Activated CD4-positive, alpha-beta memory T cell treated with anti-CD3 and anti-CD28 coated beads, Interleukin-2, amount 10 ng/mL, durations not matched to agents 7 days and 5 days (primary cell): ENCODE measurements at places on chromosomes 13 and 19. TPM values are rescaled to one million over a fixed set of nuclear protein-coding genes. Genes with fewer than 3 reads are reported as not detected.

DNA sequence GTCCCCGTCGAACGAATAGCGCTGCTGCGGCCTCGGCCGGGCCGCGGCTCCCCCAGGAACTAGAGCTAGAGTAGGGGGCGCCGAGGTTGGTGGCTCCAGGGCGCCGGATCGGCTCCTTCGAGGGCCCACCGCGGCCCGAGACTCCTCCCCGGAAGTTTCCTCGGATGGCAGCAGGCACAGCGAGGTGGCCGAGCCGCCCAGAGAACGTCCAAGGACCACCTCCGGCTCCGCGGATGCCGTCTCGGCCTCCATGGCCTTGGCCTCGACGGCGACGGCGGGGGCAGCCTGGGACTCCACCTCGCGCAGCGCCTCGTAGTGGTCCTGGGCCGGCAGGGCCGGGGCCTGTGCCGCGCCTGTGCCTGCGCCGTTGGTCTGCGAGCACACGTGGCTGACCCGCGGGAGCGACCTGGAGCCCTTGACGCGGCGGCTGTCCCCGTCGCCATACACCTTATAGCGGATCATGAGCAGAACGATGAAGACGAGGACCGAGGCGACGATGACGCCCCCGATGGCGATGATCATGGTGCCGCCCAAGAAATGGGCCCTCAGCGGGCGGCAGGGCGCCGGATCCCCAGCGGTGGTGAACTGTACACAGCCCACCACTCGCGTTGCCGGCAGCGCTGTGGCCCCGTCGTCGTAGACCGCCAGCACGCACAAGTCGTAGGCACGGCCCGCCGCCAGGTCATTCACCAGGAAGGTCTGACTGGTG is 11.8 kb downstream of the IFNL1 start:
- no peaks in the 10 kb centered on the region for H3K4me1 ChIP-seq
- H3K36me3 ChIP-seq = peaks cover 35% of the 10 kb centered on the region
- DNase-seq = no peak
- peaks cover 7% of the 10 kb centered on the region for H3K27me3 ChIP-seq
- no peak overlapping the region for H3K27ac ChIP-seq
- H3K4me3 ChIP-seq = no peak overlapping the region

- peak overlapping the region; percentile 98 for H3K27ac ChIP-seq
- H3K4me1 ChIP-seq = peaks cover 41% of the 10 kb centered on the region
- no peak for DNase-seq
- no peaks in the 10 kb centered on the region for H3K27me3 ChIP-seq
- H3K4me3 ChIP-seq = peak overlapping the region; percentile 59
- peaks cover 10% of the 10 kb centered on the region for H3K36me3 ChIP-seq
Measured at GRCh38 chr13:46296115-46296822, 84.5 kb downstream of the LRRC63 start.

- peak overlapping the region; percentile 83 for H3K4me3 ChIP-seq
- peaks cover 90% of the 10 kb centered on the region for H3K36me3 ChIP-seq
- no peak for DNase-seq
- H3K27me3 ChIP-seq = no peaks in the 10 kb centered on the region
- peak overlapping the region; percentile 98 for H3K27ac ChIP-seq
Measured at GRCh38 chr19:42202290-42202880, 15.1 kb downstream of the DEDD2 start.

GRCh38 chr13:46605825-46606554 is 53.0 kb downstream of the LRCH1 start:
- peaks cover 48% of the 10 kb centered on the region for H3K4me1 ChIP-seq
- no peak overlapping the region for H3K4me3 ChIP-seq
- no peak for DNase-seq
- no peaks in the 10 kb centered on the region for H3K27me3 ChIP-seq
- H3K27ac ChIP-seq = no peak overlapping the region

GRCh38 chr13:99067159-99067985 is 89.5 kb upstream of the DOCK9 start:
- H3K4me1 ChIP-seq = peaks cover 59% of the 10 kb centered on the region
- H3K4me3 ChIP-seq = no peak overlapping the region
- no peaks in the 10 kb centered on the region for H3K27me3 ChIP-seq
- H3K27ac ChIP-seq = peak overlapping the region; percentile 10

- H3K27me3 ChIP-seq = no peaks in the 10 kb centered on the region
- H3K4me3 ChIP-seq = no peak overlapping the region
- no peaks in the 10 kb centered on the region for H3K4me1 ChIP-seq
Measured at GRCh38 chr13:72221276-72221962, 354.4 kb upstream of the DACH1 start.

GRCh38 chr13:91024157-91024792 is 323.2 kb upstream of the MIR17HG start:
- no peak overlapping the region for H3K27ac ChIP-seq
- DNase-seq = no peak
- H3K4me1 ChIP-seq = no peaks in the 10 kb centered on the region
- H3K27me3 ChIP-seq = no peaks in the 10 kb centered on the region
- no peaks in the 10 kb centered on the region for H3K36me3 ChIP-seq

SIGLECL1 gene
- total RNA-seq = 0.18 TPM

PDE4A gene
- 58.1 TPM for total RNA-seq

TMEM238 gene
- 19.3 TPM for total RNA-seq

SLC1A5 gene
- total RNA-seq = 208 TPM

ZNF682 gene
- total RNA-seq = 5.5 TPM

ZNF296 gene
- 5.4 TPM for total RNA-seq

BEST2 gene
- not detected for total RNA-seq

ZNF625 gene
- total RNA-seq = 3.8 TPM

CNN1 gene
- not detected for total RNA-seq
